ENCODE measurements at places on chromosomes 7 and 10.

- DNase-seq: no peak
Measured at GRCh38 chr7:106460792-106461254, 176.0 kb upstream of the NAMPT start.

GRCh38 chr7:19442016-19442785, 266.6 kb downstream of the POLR1F start:
- peak; percentile 32 for DNase-seq

DNA sequence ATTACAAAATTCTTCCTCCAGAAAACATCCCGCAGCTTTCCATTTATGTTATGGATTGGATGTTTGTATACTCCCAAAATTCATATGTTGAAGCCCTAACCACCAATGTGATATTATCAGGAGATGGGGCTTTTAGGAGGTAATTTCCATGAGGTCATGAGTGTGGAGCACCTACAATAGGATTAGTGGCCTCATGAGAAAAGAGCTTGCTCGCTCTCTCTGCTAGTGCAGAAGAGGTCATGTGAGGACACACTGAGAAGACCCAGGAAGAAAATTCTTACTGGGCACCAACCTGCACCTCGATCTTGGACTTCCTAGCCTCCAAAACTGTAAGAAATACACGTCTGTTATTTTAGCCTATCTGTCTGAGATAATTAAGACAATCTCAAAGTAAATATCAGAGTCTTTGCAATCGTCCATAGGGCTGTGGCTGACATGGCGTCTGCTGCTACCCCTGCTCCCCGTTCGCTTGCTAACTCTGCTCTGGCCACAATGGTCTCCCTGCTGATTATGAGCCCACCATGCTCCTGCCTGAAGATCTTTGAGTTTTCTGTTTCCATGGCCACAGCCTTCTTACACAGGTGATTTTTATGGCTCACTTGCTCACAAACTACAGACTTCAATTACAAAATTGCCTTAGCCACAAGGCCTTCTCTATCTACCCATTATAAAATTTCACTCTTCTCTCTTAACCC, 333.3 kb downstream of the CACNA2D1 start:
- DNase-seq: no peak

DNA sequence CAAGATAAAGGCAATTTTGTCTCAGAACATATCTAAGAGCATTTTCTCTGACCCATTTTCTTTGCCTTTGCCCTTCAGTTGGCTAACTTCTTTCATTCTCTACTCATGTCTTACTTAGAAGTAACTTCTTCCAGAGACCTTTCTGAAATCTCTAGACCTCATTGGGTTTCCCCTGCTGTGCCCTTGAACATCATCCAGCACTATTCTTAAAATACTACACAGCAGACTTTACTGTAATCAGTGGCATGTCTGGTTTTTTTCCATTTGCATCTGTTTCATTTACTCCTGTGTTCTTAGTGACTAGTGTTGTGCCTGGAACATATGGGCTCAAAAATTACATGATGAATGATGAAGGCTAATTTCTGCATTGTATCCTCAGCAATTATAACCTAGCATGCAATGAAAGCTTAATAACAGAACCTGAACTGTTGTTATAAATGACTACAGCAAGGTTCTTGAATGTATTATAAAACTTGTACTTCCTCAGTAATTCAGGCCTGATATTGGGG, 301.9 kb downstream of the CDK14 start:
- no peak for DNase-seq

GRCh38 chr10:62019685-62020359, 118.3 kb downstream of the ARID5B start:
- no peak for DNase-seq

GRCh38 chr10:86281396-86281795, 85.2 kb downstream of the GRID1 start:
- no peak for DNase-seq

- no peak for DNase-seq
Measured at GRCh38 chr10:94622666-94623205, 60.8 kb upstream of the CYP2C18 start.

- DNase-seq: no peak
Measured at GRCh38 chr7:105019269-105019668, 5.3 kb downstream of the KMT2E start.

DNA sequence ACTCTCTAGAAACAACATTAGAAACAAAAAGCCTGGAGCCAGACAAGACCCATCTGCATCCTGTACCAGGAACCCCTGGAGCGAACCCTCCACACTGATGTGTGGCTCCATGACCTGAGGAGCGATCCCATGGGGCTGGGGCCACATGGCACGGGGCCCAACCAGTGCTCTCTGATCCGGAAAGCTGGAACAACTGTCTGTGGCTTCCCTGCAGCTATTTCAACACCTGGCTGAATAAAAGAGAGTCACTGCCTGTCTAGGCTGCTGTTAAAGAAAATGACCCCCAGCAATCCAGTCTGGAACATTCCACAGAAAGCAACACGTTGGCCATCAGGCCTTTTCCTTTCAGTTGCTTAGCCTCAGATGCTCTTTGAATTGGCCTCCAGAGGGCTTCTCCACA, 20.9 kb downstream of the UROS start:
- DNase-seq: no peak

GRCh38 chr10:29619241-29619669, 15.5 kb downstream of the SVIL start:
- DNase-seq: peak; percentile 49

DNA sequence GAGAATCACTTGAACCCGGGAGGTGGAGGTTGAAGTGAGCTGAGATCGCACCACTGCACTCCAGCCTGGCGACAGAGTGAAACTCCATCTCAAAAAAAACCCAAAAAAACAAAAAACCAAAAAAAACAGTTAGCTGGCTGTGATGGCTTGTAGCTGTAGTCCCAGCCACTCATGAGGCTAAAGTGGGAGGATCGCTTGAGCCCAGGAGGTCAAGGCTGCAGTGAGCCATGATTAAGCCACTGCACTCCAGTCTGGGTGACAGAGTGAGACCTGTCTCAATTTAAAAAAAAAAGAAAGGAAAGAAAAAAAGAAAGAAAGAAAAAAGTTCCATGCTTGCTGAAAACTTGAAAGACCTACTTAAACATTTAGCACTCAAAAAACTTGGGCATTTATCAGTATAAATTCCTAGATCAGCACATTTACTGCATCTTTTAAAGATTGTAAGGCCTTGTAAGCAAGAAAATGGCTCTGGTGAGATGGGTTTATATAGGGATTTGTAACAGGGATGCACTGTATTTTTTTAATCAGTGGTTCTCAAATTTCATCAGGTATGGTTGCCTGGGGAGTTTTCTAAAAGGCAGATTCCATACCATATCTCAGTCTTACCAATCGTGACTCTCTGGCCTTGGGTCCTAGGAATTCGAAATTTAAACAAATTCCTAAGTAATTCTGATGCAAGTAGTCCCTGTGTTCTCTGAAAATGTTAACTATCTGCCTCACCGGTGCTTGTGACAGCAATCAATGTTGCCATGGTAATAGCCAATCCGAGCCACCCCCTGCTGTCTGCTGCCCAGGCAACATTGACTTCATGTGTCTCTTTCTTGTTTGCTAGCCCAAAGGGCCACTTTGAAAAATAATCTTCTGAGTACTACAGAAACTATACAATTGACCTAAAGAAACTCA, 11.5 kb upstream of the NT5C2 start:
- DNase-seq: peak; percentile 10

DNA sequence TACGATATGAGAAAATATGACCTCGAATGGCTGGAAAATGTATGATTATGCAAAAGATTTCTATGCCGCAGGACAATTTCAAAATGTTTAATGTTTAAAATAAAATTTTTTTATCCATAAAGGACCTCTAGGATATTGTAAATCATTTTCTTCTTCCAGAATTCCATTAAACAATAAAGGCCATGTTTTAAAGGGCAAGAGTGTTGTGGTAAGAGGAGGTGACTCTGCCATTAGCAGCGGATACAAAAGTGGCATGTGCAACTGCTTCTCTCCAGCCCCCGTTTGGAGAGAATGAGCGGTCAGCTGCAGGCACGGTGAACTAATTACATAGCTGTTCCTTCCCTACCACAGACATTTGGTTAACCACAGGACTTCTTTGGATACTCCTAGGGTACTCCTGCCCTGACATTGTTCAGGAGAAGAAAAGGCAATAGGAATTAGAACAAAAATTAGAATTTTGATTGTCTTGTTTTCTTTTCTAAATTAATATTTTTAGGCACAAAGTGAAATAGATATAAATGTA, 63.8 kb downstream of the HBP1 start:
- peak; percentile 23 for DNase-seq

DNA sequence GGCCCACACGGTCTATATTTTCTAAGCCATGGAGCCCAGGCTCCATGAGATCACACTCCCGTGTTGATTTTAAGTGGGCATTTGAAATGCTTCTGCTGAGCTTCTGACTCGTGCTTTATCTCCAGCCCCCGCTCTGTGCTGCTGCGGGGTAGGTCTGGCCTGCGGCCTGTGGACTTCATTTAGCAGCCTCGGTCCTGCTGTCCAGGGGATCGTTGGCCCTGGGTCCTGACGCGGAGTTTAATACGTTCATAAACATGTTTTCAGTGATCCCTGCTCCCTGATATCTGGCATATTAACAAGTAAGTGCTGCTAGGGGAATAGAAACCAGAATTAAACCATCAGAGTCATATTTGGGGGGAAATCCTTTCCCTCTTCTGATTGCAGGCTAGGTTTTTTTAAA, 540.3 kb upstream of the MGMT start:
- DNase-seq: no peak

GRCh38 chr10:132129431-132129830, 57.3 kb upstream of the DPYSL4 start:
- DNase-seq: no peak

GRCh38 chr10:133412381-133412711, 12.1 kb downstream of the SPRN start:
- DNase-seq: no peak

GRCh38 chr10:119090968-119091367, 10.4 kb upstream of the EIF3A start:
- DNase-seq: no peak

GRCh38 chr10:44389150-44389549, 4.3 kb upstream of the CXCL12 start:
- no peak for DNase-seq
